ENCODE measurements at places on chromosomes 5 and 9.

GRCh38 chr5:62574599-62574998 is 4.0 kb upstream of the LRRC70 start:
- no peak for DNase-seq

DNA sequence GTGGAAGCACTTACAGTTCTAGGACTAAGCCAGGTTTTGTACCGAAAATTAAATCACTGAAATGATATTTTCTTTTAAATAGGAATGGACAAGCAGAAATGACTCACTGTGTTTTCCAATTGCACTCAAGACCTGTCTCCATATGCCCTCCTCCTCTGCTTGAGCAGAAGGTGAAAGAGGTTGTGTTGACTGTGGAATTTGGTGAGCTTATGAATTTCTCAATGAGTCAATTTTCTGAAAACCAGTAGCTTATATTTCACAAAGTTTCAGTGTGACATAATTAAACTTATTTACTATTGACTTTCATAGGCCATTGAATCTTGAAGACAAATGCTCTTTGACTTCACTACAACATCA is 249.9 kb downstream of the NPR3 start:
- no peak for DNase-seq

DNA sequence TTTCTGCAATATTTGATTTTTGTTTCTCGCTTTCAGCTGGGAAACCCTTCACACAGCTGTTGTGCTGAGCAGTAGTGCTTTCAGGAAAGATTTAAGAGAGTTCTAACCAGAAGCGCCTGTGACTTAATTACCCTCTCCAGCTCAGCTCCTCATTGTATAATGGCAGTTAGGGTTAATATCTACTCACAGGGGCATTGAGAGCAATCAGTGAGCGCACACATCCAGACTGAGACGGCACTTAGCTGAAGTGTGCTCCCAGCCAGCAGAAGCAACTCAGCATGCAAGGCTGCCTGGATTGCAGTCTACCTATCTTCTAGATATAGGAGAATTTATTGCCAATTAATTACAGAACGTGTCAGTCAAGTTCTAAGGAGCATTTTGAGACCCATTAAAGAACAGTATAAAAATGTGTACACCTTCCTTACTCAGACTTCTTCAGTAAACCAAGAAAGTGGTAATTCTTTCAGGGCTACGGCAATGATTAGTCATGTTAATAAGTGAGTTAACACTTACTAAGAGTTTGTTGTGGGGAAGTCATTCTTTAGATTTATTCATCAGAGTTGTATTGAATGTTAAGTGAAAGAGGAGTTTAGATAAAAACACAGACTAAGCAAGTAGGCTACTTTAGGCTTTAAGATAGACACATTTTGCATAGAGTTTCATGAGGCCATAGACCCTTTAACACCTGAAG is 111.7 kb upstream of the PCAT7 start:
- DNase-seq: no peak

DNA sequence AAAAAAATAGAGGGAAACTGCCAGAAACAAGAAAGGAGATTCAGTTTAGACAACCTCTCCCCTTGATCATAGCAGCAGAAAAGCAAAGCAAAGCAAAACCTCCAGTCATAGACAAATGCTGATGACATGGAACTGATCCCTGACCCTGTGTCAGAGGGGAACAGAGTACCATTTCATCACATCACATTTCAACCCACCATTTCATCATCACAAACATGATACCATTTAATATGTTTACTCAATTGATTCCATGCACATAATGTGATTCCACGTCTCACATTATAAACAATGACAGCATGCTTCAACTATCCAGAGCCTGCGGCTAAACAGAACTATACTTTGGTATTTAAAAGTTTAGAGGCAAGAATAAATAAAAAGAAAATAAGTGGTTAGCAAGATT is 28.7 kb upstream of the ACOT12 start:
- DNase-seq: no peak

- DNase-seq: peak; percentile 39
Measured at GRCh38 chr5:139844472-139845145, 49.0 kb downstream of the PSD2 start.

- DNase-seq: no peak
Measured at GRCh38 chr9:31492229-31492628, 892.2 kb upstream of the ACO1 start.

- DNase-seq: no peak
Measured at GRCh38 chr5:56845904-56846480, 30.6 kb downstream of the MAP3K1 start.

DNA sequence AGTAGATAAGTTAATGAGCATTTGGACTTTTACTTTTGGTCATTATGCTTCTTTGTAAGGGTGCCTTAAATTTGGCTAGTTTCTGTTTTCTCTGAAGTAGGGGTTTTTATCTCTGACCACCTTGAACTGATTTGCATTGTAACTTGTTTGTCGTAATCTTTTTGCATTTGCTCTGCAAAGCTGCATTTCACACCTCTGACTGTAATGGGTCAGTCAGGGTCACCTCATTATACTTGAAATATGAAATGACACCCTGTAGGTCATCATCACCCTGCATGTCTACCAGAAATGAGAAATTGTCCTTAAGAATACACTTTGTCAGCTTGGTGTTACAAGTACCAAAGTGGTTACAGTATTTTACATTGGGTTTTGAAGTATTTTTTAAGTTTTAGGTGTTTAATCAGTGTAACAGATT is 74.0 kb downstream of the KCNN2 start:
- no peak for DNase-seq

DNA sequence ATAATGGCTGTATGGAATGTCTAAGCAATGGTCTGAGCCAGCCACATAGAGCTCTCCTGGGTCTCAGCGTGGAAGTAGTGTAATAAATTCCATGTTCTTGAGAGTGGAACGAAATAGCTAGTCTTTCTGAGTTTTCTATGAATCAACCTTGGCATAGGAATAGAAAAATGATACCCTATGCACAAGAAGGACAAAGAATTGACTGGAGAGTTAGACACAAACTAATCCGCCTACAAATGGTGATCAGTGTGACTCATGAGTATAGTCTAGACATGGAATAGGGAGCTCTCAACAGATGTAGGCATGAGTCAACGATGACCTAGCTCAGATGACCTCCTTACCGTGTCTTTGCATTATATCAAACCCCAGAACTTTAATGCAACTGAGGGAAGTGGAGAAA is 256.8 kb upstream of the GRIN3A start:
- DNase-seq: no peak

DNA sequence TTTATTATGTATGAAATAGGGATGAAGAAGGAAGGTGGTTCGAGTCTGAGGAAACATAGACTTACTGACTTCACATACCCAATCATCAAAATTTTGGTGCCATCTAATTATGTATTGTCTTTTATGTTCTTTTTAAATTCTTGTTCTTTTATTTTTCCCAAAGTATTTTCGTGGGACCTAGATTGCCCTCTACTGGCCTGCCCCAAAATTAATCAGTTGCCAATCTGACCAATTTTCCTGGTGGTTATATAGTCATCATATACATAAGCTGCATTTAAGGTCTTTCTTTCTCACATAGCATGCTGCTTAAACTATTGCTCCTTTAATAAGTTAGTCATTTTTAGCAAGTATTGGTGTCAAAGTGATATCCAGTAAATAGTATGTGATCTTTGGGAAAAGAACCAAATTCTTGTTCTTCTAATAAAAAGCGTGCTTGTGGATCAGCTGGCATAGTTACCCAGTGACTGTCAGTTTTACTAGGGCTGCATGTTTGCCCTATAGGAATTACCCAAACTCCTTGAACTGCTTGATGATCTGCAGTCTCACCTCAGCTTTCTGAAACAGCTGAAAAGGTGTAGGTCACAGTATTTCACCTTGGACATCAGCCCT is 223.5 kb downstream of the SH3GL2 start:
- DNase-seq: no peak

- DNase-seq: no peak
Measured at GRCh38 chr9:79006546-79006945, 565.2 kb upstream of the TLE4 start.

Measured in effector memory CD4-positive, alpha-beta T cell (primary cell).